ENCODE measurements at places on chromosomes 1 and 21.

GRCh38 chr1:81708250-81708649 lies 92.5 kb upstream of the ADGRL2 start:
- no peak for DNase-seq

DNA sequence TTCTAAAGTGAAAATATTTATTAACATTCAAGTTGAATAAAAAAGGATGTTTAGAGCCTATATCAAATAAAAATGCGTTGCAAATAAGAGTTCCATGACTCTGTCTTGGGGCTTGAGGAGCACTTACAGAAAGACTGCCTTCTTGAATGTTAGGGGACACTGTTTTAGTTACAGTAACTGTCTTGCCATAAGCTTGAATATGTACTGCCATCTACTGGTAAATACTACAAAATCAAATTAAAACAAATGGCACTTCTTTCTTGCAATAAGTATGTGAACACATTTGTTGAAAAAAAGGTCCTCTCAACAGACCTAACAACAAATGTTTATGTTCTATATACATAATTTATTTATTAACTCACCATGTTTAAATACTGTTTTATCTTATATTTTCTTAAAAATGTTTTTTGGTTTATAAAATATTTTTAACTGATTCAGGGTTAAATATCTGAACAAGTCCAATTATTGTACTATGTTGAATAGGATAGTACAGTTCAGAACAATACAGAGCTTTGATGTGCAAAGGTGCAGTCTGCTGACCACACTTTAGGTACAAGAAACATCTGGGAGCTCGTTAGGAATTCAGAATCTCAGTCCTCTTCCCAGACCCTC lies 199.5 kb downstream of the LRRIQ3 start:
- DNase-seq: peak; percentile 26

- no peak for DNase-seq
Observed at GRCh38 chr1:59290193-59290949, 6.5 kb upstream of the FGGY start.

GRCh38 chr1:70361727-70362398 lies 7.3 kb upstream of the ANKRD13C start:
- no peak for DNase-seq

GRCh38 chr21:38784458-38785266 lies 21.1 kb upstream of the ETS2 start:
- DNase-seq: no peak

DNA sequence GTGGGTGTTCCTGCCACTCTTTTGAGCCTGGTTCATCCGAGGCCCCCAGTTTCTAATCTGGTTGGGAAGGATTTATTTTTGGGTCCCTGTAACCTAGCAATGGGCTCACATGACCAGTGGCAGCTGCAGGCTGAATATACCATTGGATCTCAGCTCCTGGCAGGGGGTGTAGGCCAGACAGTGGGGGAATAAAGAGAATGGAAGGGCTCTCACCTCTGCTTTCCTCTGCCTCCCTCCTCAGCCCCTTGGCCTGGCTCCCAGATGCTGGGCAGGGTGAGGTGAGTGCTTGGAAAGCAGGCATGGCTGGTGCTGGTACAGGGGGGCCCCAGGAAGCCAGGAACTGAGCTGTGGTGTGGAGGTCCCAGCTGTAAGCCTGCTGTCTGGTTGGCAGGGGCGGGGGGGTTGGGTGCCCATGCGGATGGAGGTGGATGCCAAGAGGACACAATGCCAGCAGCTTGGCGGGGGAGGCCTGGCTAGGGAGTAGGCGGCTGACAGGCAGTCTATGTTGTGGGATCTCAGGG lies 3.6 kb upstream of the GPR61 start:
- DNase-seq: no peak

DNA sequence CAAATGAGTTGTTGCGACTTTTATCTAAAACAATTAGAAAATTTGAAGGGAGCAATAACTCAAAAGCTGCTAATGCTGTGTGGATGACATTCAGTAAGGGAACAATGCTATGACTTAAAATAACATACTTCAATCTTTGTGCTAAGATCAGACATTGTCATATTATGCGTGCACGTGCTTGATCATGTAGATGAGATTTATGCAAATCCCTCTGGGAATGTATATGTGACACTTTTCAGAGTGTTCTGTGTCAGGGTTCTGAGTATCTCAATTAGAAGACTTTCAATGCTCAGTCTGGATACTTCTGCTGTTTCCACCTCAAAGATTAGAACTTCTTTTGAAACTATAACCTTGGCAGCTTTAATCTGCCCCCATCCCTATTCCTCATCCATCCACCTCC lies 18.6 kb upstream of the POU2F1 start:
- DNase-seq: no peak

GRCh38 chr1:25128121-25128621 lies 104.1 kb downstream of the SYF2 start:
- DNase-seq: no peak

DNA sequence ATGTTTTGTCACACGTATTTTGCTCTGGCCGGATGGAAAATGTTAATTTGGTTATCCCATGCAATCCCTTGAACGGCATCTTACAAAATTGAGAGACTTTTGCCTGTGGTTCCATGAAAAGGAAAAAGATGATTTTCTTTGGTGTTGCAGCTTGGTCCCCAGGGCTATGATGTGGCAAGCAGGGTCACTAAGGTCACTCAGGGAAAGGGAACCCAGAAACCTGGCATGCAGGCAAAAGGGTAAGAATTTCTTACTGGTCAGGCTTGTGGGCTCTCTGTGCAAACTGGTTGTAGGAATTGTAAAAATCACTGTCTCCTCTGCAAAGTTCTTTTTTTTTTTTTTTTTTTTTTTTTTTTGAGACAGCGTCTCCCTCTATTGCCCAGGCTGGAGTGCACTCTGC lies 48.4 kb upstream of the NBPF3 start:
- DNase-seq: no peak

DNA sequence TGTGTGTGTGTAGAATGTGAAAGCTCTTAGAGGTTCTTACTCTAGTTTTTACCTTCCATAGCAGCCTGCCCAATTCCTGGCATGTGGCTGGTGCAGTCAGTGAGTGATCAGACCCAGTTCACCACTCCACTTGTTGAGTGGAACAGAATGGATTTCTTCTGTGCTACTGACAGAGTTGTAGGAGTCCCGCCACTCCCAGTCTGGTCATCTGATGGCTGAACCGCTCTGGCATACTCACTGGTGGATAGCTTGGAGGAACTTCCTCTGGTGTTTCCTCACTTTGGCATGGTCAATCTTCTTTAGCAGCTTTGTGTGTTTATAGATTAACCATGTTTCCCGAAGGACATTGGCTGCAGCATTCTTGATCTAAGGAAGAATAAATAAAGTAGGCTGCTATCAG lies 106.7 kb upstream of the ADAR start:
- DNase-seq: peak; percentile 59

DNA sequence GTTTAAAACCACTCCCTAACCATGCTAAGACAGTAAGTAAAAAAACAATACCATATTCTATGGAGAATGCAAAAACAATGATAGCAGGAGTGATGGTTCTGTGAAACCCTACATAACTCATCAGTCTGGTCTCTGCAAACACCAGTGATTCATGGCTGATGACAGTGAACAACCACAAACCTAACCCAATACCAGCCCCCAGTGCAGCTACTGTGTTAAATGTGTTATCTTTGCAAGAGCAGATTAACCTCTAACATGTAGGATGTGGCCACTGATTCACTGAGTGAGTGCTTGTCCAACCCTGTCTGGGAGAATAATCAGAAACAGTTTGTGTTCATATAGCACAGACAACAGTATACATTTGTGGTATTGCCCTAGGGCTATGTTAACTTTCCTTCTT lies 100.2 kb upstream of the COG2 start:
- DNase-seq: no peak

GRCh38 chr21:35138665-35139381 lies 89.7 kb upstream of the RUNX1 start:
- DNase-seq: peak; percentile 94

DNA sequence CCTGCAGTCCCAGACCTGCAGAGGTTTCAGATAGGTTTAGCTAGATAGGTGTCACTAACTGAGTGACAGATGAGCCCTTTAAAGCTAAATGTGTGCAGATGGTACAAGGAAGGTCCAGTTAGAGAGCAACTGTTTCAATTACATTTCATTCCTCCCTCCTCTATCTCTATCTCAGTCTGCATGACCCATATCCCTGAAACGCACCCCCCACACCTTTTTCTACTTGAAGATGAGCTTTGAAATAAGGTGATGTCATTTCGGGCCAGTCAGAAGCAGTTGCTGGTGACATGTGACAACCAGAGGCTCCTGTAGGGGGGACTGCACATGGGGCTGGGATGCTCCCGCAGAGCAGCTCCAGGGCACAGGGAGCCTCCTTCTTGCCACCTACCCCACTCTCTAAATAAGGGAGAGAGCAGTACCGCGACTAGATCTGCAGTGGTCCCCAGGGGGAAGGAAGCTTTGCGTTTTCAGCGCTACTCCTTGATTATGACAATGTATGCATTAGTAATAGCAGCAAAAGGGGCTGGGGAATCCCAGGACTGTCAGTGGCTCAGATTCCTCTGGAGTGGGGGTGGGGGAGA lies 4.3 kb downstream of the ATP8B2 start:
- no peak for DNase-seq

DNA sequence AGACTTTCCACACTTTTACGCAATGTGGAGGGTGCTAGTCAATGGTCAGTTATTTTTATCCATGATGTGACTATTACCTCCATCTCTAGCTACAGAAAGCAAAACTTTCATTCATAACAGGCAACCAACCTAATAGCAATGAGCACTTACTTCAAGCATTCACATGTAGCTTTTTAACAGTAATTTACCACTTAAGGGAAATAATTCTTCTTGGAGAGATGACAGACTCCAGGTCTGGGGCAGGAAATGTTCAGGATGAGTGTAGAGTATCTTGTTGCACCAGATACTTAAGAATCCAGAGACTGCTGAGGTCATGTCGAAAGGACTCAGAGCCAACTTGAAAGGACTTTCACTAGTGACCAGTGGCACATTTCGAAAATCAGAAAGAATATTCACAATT lies 347.6 kb downstream of the CHRM3 start:
- no peak for DNase-seq

Measured in COLO829 (cell line).